ENCODE measurements at places on chromosomes 12 and 14.

DNA sequence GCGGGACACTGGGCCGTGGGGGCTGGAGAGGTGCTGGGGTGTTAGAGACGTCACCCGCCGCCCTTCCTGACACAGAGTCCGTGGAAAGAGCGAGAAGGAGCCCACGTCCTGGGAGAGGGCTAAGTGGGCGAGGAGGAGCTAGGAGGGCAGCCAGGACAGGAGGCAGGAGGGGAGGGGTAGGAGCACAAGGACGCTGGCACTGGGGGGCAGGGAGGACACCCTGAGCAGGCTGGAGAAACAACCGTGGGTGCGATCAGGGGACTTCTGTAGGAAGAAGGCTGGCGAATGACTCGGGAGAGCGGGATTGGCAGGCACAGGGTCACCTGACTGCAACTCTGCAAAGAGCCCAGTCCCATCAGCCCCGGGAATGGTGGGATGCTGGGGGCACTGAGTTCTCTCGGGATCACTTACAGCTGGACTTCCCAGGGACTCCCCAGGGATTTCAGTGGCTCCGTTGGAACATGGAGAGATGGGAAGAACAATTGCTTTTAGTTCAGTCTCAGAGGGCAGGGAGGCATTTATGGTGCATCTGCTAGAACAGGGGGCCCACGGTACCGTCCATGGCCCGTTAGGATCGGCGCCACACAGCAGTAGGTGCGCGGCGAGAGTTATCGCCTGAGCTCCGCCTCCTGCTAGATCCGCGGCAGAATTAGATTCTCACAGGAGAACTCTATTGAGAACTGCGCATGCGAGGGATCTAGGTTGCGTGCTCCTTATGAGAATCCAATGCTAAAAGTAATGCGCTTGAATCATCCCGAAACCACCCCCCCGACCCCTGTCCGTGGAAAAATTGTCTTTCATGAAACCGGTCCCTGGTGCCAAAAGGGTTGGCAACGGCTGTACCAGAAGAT, 24.3 kb downstream of the UBR7 start:
- no peaks in the 10 kb centered on the region for H3K36me3 ChIP-seq
- no peak overlapping the region for H3K27ac ChIP-seq
- H3K4me3 ChIP-seq: peak overlapping the region; percentile 60

DNA sequence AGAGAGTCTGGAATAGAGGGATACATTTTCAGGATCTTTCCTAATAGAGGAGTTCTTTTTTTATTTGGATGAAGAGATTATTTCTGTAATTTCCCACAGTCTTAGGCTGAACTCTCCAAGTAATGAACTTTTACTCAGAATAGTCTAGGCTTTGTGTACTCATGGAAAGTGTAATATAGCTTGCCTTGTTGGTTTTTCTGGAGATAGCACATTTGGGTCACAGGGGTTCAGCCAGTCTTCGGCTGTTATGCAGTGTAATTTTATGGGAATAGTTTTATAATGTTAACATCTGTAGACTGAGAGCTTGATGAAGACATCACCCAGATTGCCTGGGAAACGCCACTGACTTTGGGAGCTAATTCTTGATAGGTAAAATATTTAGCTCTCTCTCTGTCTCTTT, 450.8 kb downstream of the RAD51B start:
- no peak overlapping the region for H3K27ac ChIP-seq
- DNase-seq: no peak
- H3K36me3 ChIP-seq: no peaks in the 10 kb centered on the region

DNA sequence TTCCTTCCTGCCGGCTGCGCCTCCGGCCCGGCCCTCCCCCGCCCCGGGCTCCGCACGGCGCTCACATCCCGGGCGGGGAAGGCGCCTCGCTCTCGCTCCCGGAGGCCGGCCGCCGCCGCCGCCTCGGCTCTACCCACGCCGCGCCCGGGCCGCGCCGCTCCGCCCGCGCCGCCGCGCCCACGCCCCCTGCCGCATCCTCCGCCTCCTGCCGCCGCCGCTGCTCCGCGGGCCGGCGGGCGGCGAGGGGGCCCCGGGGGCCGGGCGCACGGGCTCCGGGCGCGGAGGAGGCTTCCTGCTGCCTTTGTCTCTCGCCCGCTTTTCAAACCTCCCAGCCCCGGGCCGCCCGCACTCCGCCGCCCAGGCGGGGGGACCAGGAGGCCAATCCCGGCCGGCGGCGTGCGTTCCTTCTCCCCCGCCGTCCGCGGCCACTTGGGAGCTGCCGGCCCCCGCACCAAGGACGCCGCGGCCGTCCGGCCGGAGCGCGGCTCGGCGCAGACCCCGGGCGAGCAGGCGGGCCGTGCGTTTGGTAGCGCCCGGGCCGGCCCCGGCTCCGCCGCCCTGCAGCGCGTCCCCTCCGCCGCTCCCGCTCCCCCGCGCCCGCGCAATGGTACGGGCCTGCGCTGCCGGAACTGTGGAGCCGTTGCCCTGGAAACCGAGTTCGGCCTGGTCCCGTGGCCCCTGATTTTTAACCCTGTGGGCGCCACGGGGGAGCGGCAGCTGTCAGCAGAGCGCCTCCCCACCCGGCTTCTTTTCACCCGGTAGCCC, at the start of gene FBXL14:
FBXL14 (minus strand) TSS at position 321 of the 765 bp plus-strand sequence. CDS start 515 bp downstream, outside the sequence.
- peak; percentile 91 for DNase-seq
- H3K27ac ChIP-seq: peak within 1 kb of the TSS; percentile 91
- H3K27me3 ChIP-seq: no peaks in the 10 kb centered on the region
- H3K4me1 ChIP-seq: peaks cover 54% of the 10 kb centered on the region

GRCh38 chr14:104202259-104203070, 64.1 kb downstream of the KIF26A start:
- H3K27ac ChIP-seq: no peak overlapping the region
- no peaks in the 10 kb centered on the region for H3K4me1 ChIP-seq
- peaks cover 13% of the 10 kb centered on the region for H3K27me3 ChIP-seq
- H3K36me3 ChIP-seq: no peaks in the 10 kb centered on the region
- no peak overlapping the region for H3K4me3 ChIP-seq

DNA sequence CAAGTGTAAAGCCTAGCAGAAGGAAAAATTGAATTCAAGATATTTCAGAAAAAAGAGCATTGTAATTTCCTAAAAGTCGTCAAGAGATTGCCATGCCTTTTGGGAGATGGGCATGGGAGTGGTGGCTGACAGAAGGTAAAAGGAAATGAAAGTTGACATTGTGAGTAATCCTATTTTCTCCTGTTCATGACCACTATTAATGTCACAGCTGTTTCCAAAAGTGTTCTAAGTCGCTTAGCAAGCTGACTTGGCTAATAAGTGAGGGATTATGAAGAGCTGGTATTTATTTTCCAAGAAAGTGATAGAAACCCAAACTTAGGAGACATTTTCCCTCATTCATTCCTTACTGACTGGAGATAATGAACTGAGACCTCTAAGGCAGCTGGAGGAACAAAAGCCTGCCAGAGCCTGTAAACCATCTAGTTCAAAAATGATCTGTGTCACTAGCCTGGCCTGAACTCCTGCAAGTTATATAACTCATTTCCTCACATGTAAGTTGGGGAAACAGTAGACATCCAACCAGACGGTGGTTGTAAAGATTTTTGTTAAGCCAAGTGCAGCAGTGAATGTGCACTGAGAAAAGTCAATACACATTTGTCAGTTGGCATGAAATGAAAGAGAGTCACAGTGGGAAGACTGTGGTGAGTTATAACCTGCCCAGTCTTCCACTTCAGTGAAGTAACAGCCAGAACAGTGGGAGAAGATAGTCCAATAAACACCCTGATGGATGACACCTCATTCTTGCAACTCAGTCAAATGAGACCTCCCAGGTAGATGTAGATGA, 75.8 kb downstream of the DIO2 start:
- H3K4me3 ChIP-seq: no peak overlapping the region
- H3K27ac ChIP-seq: peak overlapping the region; percentile 53
- H3K36me3 ChIP-seq: no peaks in the 10 kb centered on the region
- H3K4me1 ChIP-seq: no peaks in the 10 kb centered on the region

DNA sequence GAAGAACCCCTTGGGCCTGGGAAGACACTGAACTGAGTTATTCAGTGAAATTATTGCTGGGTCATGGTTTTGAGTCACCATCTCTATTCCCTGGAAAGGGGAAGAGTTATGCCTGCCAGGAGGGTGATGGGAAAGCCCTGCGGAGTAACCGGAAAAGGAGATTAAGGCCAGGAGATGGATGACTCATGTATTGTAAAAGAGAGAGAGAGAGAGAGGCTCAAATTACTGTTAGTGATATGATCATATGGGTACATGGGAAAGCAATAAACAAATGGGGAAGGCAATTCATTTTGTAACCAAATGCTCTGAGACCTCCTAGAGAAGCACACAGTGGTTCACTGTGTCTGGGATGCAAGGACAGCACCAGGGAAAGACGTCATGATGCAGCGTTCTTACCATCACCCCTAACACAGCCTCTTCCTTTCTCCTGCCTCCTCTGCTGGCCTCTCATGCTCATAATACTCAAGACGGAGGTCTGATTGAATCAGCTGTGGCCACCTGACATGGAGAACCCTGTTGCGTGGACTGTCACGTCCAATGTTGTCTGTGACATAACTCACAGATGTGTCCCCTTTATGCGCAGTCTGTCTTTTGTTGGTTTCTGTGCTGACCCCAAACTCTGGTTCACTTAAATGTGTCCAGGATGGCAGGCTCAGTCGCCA, 243.7 kb downstream of the TMEM132D start:
- H3K27me3 ChIP-seq: no peaks in the 10 kb centered on the region
- no peak overlapping the region for H3K4me3 ChIP-seq
- no peaks in the 10 kb centered on the region for H3K4me1 ChIP-seq

- H3K27me3 ChIP-seq: no peaks in the 10 kb centered on the region
- H3K36me3 ChIP-seq: no peaks in the 10 kb centered on the region
- H3K27ac ChIP-seq: peak overlapping the region; percentile 47
- no peak for DNase-seq
- no peaks in the 10 kb centered on the region for H3K4me1 ChIP-seq
These were observed 422.5 kb upstream of the PDE3A start for GRCh38 chr12:19945559-19946435.

DNA sequence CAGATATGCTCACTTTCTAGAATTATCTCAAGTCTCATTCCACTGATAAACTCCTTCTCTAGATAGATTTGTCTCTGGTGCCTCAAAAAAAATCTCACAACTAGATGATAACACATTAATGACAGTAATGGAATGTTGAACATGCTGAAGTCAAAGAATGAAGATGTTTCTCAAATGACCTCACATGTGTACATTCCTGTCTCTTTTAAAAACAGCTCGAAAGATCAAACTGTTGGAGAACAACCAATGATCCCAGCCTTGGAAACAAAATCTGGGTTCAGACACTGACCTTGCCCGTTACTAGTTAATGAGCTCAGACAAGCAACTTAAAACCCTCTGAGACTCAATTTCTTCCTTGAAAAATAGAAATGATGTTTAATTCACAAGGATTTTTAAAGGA, 44.7 kb upstream of the KCNJ8 start:
- no peaks in the 10 kb centered on the region for H3K27me3 ChIP-seq
- H3K27ac ChIP-seq: no peak overlapping the region

Measured in heart right ventricle (tissue), 16 donors.